ENCODE measurements at places on chromosomes 11 and 22.

GRCh38 chr11:96388891-96389719 is 607 bp downstream of the CCDC82 start:
- DNase-seq, result no peak

- no peak for DNase-seq
Measured at GRCh38 chr11:40403321-40403720, 1056.1 kb downstream of the LRRC4C start.

- DNase-seq, result no peak
Measured at GRCh38 chr11:79047321-79047720, 393.5 kb downstream of the TENM4 start.

GRCh38 chr11:126492331-126493082 is 137.0 kb downstream of the ST3GAL4 start:
- no peak for DNase-seq

DNA sequence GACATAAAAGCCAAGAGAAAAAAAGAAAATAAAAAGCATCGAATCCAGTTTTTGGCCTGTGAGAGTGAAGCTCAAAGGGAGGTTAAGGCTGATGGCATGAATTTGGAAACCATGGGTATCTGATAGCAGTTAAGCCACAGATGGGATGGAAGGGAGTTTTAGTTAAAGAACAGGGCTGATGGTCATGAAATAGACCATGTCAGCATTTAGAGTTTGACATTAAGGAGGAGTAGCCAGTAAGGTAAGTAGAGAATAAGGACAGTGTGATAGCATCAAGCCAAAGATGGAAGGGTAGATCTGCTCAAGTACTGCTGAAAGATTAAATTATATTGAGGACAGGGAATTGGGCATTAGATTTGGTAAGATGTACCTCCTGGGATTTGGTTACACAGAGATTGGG is 826.5 kb downstream of the NTM start:
- no peak for DNase-seq

DNA sequence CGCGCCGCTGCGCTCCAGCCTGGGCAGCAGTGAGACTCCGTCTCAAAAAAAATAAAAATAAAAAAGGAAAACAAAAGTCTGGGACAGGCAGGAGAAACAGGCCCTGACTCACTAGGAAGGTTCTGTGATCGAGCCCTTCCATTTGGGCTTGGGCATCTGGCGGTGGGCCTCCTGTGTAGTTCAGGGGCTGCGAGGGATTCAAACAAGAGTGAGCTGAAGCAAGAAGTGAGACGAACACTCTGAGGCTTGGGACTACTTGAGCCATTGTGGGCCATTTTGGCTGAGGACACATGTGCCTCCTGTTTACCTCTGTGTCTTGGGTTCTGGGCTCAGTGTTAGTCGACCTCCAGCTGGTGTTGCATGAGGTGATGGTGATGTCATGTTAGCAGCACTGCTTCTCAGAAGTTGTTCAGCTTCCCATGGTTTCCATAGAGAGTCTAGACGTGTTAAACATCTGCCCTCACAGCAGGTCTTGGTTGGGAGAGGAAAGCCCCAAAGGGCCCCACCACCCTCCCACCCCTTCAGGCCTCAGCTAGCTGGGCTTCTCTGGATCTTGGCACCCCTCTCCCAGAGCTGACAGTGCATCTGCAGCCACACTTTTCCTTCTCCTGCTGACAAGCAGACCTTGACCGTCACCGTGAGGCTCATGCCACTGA is 57.8 kb downstream of the MED15 start:
- no peak for DNase-seq

GRCh38 chr22:33882991-33883390 is 37.3 kb downstream of the LARGE1 start:
- no peak for DNase-seq

DNA sequence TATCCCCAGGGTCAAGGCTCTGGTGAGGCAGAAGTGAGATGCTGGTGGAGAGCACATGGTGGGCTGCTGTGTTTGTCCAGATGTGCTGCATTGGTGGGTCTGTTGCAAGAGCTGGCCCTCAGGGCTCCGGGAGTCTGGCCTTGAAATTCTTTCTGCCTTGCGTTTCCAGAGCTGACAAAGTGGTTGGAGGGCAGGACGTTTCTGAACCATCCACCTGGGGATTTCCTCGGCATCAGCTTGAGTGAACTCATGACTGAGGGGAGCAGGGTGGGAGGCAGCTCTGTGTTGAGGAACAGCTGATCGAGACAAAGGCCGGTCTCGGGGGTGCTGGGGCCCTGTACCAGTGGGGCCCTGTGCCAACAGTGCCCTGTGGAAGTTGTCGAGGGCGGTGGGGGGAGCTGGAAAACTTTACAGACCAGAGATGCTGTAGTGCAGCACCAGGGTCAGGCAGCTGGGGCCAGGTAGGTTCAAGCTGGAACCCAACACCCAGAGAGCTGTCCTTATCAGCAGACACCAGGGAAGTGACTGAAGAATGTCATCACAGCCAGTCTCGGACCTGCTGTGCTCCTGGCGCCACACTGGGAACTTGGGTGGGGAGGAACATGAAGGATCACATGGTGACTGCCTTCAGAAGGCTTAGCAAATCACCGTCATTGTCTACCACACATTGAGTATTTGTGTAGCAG is 4.9 kb downstream of the TSKU start:
- no peak for DNase-seq

- DNase-seq, result no peak
Measured at GRCh38 chr11:122103726-122104125, 12.3 kb downstream of the BLID start.

DNA sequence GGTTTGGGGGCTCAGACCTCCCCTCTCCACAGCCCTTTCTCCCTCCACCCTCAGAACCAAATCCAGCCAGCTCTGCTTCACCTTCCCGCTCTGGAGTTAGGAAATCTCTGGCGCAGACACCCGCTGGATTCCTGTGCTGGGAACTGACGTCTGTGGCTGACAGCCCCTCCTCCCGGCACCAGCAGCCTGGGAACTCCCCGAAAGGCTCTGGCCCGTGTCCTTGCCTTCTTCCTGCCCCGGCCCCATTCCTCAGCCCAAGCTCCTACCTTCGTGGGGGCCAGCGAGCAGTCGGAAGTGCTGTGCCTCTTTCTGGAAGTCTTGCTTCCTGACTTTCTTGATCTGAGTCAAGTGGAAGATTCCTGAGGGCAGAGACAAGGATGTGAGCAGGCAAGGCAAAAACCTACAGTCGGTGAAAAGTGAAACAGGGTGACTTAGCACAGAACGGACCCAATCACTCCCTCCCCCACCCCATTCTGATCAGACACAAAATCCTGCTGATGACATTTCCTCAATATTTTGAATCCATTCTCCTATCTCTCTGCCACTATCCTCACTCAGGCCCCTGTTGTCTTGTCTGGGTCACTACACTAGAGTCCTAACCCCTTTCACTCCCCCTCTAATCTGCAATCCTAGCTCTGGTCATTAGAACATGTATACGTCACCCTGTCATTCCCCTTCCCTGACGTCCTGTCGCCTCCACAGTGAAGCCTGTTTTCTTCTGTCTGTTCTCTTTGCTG is 34.1 kb downstream of the CHRDL2 start:
- no peak for DNase-seq

DNA sequence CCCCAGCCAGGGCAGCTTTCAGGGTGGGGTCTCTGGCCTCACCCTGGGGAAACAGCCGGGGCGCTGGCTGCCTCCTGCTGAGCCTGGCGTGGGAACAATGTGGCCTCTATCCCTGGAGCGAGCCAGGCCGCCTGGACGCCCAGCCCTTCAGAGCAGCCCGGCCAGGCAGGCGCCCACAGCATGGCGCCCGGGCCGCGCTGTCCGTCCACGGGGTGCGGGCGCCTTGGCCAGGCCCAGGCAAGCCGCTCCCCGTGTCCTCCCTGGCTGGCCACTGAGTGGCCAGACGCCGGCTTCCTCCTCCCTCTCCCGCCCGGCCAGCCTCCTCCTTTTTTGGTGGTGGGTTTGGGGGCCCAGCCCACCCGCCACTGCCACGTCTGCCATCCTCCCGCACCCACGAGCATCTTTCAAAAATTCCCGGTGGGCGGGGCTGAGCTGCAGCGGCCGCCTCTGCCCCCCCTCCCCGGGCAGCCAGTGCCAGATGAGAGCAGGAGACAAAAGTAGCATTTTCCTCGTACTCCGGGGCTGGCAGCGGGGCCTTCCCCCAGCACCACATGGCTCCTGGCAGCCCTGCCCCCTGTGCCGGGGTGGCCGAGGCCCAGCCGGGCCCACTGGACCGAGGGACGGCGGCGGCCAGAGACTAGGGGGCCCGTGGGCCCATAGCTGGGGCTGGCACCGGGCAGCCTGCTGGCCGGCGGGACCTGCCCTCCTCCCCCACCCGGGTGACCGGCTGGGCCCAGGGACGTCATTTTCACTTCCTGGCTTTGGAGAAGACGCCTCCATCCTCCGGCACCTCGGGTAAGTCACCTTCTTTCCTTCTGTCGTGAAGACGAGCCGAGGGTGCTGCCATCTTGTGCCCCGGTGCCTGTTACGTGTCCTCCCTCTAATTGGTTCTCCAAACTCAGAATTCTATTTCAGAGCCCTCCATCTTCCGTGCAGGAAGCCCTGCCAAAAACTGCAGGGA is 70.2 kb upstream of the PPARA start:
- DNase-seq, result no peak

- no peak for DNase-seq
Measured at GRCh38 chr22:32949391-32950173, 108.6 kb downstream of the SYN3 start.

- no peak for DNase-seq
Measured at GRCh38 chr11:44136176-44136945, 40.9 kb downstream of the EXT2 start.

DNA sequence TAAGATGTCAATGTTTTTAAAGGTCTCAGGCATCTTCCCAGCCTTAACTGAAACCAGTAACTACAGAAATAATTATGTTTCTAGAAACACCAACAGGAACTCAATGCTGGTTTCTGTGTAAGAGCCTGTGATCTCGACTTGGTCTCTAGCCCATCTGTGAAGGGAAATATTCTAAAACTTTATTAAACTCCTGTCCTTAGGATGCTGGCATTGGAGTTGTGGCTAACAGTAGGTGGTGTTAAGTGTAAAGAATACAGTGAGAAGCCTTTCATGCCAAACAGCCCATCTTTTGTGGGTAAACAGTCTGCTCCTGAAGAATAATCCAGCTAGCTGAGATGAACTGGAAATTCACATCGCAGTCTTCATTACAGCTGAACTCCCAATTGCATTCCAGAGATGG is 133.2 kb downstream of the ADAMTS15 start:
- DNase-seq, result no peak

- DNase-seq, result no peak
Measured at GRCh38 chr11:65556470-65557279, 1.5 kb downstream of the LTBP3 start.

GRCh38 chr11:125280646-125281045 is 116.1 kb downstream of the PKNOX2 start:
- DNase-seq, result no peak

DNA sequence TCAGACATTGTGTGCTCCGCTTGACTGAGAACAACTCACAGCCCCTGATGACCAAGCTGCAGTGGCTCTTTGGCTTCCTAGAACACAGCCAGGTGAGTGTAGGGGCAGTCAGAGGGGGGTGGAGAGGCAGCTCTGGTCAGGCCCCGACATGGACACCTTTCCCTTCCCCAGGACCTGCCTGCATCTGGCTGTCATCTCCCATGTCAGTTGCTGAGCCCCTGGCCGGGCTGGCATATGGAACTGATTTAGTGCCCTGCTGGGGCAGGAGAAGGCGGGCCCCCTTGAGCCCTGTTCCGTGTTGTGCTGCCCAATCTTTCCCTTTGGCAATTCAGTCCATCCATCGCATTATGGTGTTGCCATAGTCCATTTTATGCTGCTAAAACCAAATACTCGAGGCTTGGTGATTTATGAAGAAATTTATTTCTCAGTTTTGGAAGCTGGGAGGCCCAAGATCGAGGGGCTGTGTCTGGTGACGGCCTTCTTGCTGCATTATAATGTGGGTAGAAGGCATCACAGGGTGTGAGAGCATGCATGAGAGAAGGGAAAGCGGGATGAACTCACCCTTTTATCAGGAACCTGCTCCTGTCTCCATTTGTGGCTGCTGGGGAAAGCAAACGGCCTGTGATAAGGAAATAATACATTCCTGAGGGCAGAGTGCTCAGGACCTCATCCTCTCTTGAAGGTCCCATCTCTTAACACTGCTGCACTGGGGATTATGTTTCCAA is 19.0 kb downstream of the USP35 start:
- no peak for DNase-seq

GRCh38 chr11:94653561-94653960 is 86.4 kb downstream of the PIWIL4 start:
- DNase-seq, result no peak

DNA sequence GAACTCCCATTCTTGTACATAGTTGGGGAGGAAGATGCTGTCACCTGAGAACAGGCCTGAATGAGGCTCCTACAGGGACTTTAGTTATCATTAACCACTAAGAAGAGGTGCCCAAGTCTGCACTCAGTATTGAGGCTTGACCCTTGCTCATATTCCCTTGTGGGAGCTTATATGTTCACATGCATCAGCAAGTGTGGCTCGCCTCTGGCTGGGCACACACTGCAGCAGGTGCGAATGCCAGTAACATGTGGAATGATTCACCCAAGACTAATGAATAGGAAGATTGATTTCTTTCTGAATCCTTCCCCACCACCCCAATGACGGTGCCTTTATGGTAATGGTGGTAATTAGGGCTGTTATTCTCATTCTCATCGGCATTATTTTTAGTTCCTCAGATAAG is 127.3 kb downstream of the FEZ1 start:
- DNase-seq, result no peak

DNA sequence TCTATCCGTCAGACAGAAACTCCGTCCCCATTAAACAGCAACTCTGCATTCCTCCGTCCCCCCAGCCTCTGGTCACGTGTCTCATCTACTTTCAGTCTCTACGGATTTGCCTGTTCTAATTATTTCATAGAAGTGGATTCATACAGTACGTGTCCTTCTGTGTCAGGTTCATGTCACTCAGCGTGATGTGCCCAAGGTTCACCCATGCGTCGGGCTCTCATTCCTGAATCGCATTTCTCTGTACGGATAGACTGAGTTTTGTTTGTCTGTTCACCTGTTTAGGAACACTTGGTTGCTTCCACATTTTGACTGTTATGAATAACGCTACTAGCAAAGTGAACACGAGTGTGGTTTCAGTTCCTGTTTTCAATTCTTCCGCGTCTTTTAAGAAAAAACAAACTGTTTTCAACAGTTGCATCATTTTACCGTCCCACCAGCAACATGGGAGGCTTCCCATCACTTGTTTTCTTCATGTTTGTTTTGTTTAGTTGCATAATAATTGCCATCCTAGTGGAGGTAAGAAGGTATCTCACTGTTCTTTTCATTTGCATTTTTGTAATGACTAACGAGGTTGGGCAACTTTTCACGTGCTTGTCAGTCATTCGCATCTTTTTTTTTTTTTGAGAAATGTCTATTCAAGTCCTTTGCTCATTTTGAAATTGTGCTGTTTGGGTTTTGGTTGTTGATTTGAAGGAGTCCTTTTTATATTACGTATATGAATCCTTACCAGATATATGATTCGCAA is 8.9 kb upstream of the NLRP6 start:
- DNase-seq, result no peak

DNA sequence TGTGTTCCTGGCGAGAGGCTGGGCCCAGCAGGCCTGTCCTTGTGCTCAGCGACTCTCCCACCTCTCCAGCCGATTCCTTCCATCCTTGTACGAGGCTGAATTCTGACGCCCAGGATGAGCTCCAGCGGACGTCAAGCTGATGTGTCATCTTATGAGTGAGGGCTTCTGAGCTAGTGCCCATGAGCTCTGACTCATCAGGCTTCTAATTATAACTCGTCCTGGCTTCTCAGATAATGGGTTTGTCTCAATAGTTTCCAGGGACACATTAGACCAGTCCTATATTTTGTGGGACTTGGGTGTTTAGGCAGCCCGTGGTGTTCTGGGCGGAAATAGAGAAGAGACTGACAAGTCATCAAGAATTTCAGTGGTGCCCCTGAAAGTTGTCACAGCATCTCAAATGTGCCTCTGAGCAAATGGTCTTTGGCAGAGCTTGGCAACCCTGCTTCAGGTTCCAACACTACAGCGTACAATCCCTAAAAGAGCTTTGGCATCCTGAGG is 108.2 kb upstream of the CD44 start:
- DNase-seq, result no peak
